H1 (cell line): ENCODE measurements at places on chromosomes 7 and 10.

- DNase-seq, result no peak
Measured at GRCh38 chr7:140219672-140220524, 43.1 kb upstream of the KDM7A start.

DNA sequence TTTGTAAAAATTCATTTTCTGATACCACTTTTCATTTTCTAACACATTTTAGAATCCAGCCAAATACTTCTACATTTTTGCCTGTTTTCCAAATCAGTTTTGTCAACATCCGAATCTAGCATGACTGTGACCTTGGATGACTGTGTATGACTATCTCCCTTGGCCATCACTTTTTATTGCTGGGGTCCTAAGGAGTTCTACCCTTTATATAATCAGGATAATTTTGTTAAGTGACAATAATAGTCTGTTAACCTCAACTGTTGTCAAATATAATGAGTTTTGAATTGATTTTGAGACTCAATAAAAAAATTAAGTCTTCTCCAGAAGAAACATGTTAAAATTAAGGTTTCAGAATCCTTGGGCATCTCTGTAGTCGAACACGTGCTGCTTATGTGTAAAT lies 53.3 kb downstream of the SEC23IP start:
- no peak for DNase-seq

GRCh38 chr7:101915000-101915399 lies 97.6 kb downstream of the CUX1 start:
- DNase-seq, result no peak

GRCh38 chr10:82266438-82266837 lies 391.4 kb downstream of the NRG3 start:
- no peak for DNase-seq

- no peak for DNase-seq
Measured at GRCh38 chr7:96499532-96499931, 177.6 kb upstream of the SLC25A13 start.

DNA sequence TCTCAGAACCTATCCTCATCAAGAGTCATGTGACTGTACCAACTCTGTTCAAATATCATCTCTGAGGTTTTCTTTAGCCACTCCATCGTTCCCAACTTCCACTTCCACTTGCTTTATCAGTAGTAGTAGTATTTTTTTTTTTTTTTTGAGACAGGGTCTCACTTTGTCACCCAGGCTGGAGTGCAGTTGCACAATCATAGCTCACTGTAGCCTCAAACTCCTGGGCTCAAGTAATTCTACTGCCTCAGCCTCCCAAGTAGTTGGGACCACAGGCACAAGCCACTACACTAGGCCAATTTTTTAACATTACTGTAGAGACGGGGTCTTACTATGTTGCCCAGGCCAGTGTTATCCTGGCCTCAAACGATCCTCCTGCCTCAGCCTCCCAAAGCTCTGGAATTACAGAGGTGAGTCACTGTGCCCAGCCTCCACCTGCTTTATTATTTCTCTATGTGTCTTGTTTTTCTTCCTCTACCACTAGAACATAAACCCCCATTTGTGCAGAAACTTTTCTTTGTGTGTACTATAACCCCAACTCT lies 5.9 kb downstream of the NCAPG2 start:
- DNase-seq, result no peak

DNA sequence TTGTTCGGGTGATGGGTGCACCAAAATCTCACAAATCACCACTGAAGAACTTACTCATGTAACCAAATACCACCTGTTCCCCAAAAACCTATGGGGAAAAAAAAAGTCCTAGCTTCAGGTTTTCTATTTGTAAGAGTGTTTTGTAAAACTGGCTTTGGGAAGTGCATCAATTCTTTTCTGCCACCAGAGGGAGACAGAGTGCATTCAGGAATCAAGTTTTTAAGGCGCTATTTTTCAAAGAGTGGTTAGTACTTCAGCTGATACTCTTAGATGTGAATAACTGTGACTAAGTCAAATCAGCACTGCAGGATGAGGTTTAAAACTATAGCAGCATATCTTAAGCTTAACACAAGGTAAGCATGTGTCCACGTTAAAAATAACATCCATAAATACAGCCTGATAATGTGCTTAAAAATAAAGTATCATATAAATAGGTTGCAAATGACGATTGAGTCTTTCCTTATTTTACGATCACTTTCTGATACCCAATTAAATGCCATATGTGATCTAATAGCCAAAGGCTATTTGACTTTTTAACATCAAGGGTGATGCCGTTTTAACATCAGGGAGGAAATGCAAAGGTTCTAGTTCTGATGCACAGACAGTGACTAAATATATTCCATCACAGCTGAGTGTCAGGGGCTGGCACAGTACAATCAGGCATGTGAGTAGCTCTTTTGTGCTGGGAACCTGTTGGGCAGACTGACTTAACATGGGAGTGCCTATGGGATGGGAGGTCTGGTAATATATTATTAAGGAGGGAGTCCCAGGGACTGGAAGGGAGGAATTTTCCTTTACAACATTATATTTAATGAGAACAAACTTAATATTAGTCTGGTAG lies 10.6 kb upstream of the LYZL2 start:
- no peak for DNase-seq

DNA sequence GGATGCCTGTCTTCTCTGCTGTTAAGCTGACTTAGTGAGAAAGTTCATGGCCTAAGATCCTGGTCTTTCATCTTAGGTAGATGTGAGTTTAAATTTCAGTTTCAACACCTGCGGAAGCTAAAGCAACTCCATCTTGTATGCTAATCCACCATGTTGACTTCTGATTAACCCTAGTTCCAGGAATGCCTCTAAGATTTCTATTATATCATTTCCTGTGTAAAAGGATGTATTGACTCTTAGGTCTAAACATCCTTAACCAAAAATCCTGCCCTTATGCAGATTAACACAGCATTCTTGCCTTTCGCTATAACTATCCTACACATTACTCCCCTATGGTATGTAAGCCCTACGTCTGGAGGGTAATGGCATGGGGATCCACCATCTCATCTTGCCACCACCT lies 94.4 kb upstream of the CCDC6 start:
- no peak for DNase-seq

- DNase-seq, result no peak
Measured at GRCh38 chr10:84076540-84077195, 62.6 kb upstream of the GHITM start.

GRCh38 chr7:8113184-8113583 lies 144.6 kb downstream of the GLCCI1 start:
- no peak for DNase-seq

DNA sequence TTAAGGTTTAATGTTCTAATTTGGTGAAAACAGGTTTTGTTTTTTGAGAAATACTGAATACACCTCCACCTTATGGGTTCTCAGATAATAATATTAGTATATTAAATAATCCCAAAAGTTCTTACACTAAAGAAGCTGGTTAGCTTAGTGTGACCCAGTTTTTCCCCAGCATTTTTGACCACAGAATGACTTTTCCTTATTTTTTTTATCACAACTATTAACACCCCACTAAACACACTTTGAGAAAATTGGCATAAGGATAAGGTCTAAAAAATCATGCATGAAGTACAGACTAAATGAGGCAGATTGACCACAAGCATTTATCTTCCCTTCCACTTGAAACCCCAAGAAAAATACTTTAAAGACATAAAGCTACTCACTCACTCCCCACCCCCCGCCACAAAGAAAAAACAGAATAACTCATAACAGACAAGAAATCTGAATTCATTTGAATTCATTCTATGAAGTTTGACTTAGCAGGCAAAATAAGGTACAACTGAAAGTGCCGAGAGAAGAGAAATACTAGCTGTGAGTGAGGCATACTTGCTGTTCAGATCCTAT lies 49.7 kb upstream of the WNT16 start:
- DNase-seq, result no peak

GRCh38 chr10:17453373-17454091 lies 863 bp downstream of the ST8SIA6 start:
- peak; percentile 33 for DNase-seq

DNA sequence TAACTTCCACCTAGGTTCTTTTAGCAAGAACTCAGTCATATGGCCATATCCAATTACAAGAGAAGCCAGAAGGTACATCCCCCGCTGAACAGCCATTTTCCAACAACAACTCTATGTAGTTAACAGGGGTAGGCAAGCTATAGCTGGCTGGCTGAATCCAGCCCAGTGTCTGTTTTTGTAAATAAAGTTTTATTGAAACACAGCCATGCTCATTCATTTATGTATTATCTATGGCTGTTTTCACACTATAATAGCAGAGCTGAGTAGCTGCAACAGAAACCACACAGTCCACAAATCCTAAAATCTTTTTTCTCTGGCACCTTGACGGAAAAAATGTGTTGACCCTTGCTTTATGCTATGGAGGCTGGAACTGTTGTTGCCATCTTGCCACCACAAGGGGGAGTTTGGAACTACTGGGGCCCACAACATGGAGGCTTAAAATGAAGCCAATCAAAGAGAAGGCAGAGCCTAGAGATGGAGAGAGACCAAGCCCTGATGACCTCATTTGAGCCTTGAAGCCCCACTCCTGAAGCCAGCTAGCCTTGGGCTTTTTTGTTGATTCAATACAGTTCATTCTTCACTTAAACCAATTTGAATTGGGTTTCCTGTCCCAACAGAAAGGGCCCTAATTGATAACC lies 33.3 kb upstream of the XPNPEP1 start:
- DNase-seq, result no peak

DNA sequence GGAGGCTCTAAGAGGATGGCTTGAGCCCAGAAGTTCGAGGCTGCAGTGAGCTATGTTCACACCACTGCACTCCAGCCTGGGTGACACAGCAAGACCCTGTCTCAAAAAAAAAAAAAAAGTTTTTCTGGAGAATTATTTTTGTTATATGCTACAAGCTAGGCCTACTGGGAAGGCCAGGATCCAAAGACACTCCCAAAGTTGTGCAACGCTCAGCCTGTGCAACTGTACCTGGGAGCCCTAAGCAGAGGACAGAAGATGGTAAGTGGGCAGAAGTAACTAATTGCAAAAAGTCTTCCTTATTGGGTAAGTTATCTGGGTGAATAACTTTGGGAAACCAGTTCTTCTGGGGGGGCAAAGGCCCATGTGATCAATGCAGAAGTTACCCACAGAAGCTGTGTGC lies 17.3 kb downstream of the HIP1 start:
- no peak for DNase-seq

GRCh38 chr7:110356438-110356837 lies 734.5 kb upstream of the LRRN3 start:
- DNase-seq, result no peak
